T-helper 1 cell (primary cell): ENCODE measurements at places on chromosomes 7 and 10.

GRCh38 chr7:115511330-115511729, 519.2 kb downstream of the TFEC start:
- no peak for DNase-seq

GRCh38 chr7:127396184-127396583, 3.7 kb upstream of the ZNF800 start:
- DNase-seq: no peak

- DNase-seq: no peak
Measured at GRCh38 chr10:77001206-77001605, 636.4 kb downstream of the KCNMA1 start.

GRCh38 chr10:48658243-48658974, 26.3 kb upstream of the WDFY4 start:
- peak; percentile 30 for DNase-seq

DNA sequence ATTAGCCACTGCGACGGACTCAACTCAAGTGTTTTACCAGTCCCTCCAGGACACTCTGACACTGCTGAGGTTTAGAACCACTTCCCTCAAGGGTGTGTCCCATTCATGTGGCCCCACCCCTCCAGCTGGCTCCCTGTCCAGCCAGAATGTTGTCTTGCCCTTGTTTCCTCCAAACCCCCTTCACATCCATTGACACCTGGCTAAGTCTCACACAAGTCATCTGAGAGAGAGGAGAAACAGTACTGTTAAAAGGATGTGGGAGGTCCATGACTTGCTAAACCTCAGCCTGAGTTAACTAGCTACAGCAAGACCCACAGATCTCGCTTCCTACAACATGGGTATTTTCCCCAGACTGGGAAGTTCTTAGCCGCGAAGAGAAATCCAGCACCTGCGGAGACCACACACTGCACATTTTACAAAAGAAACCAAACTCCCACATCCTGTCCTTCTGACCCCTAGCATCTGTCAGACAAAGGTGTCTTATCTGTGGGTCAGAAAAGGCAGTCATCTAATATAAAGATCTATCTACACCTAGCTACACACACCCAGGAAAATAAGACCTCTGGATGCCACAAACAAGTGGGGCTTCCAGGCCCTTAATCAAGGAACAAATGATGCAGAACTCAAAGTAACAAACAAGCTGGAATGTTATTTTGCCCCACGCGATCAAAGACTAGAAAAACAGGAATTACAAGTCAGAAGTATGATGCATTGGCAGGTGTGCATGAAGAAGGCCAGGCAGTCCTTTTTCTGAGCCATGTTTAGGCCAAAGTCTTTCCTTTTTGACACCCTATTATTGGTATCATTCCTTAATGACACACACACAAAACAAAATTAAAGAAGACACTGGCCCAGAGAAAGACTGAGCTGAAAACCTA, 13.9 kb downstream of the OSBPL3 start:
- no peak for DNase-seq

- DNase-seq: no peak
Measured at GRCh38 chr10:29465384-29465783, 169.4 kb downstream of the SVIL start.

DNA sequence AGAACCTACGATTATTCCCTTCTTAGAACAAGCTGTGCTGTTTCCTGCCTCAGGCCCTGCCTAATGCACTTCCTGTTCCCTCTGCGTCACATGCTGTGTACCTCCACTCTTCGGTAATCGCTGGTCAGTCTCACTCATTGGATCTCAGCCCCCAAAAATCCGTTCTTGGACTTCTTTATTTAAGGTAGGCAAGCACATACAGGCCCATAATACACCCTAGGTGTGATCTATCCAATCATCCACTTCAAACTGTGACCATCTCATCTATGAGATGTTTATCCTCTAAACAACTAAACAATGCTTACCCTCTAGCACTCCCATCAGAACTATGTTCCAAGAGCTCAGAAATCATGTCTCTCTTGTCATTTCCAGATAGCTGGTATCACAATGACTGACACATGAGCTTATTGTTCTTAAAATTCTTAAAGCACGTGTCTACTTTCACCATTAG, 83.9 kb downstream of the CADPS2 start:
- DNase-seq: no peak

DNA sequence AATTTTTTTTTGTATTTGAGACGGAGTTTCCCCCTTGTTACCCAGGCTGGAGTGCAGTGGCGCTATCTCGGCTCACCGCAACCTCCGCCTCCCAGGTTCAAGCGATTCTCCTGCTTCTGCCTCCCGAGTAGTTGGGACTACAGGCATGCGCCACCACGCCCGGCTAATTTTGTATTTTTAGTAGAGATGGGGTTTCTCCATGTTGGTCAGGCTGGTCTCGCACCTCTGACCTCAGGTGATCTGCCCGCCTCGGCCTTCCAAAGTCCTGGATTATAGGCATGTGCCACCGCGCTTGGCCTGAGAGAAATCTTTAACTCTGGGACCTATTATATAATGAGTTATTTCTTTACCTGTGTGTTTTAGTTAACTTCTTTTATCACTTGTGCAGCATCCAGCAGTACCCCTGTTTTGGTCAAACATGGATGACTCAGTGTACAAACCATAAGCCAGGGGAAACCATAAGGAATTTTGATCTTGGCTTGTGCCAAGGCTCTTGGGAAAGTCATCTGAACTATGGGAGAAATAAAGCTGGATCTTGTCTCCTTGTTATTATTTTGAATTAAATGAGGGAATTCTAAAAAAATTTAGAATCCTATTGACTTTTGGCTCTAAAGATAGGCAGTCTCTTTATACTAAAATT, 23.6 kb upstream of the ZRANB1 start:
- DNase-seq: no peak

- DNase-seq: peak; percentile 76
Measured at GRCh38 chr7:99314504-99314903, 11.2 kb upstream of the ARPC1A start.

DNA sequence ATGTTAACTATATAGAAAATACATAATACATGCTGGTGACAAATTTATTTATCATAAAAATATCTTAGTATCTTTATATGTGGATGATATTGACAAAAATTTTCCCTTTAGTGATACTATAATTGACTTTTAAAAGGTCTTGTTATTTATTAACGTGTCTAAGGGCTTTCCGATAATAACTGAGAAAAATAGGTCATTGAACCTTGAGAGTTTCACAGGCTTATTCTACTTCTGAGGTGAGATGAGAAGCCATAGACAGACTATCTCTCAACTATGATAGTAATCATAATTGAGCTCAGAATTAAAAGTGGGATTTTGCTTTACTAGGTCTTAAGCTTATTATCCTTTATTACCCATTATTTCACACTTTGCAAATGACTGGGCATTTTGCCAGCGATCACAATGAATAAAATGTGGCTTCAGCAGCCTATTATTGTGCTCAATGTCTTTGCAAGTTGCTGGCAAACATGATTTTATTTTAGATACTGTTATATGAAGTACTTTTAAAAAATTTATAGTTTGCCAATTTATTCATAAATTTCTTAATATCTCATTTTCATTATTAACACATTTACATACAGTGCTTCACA, 574.5 kb downstream of the ZWINT start:
- no peak for DNase-seq
